Urothelium cell line (cell line): ENCODE measurements at places on chromosomes 7 and 10.

DNA sequence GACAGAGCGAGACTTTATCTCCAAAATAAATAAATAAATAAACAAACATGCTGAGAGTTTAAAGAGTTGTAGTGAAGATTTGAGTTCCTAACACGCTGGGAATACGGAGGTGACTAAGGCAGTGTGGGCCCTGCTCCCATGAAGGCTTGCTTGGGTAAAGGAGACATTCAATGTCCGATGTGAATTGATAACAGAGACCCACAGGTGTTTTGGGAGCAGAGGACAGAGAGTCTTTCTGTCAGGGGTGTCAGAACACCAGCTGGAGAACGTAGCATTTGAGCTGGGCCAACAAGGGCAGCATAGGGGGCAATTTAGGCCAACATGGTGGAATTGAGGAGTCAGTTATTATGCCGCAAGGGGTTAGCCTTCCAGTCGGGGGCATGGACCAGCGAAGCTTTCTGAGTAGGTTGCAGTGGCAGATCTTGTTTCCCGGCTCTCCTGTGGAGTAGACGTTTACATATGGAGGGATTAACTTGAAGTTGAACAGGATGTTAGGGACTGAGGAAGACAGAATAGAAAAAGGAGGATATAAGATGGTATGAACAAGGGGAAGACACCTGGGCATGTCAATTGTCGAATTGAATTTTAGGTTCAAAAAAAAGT is 5.6 kb downstream of the PROSER2 start:
- DNase-seq, result no peak

GRCh38 chr7:31705377-31705776 is 18.4 kb downstream of the PPP1R17 start:
- no peak for DNase-seq

DNA sequence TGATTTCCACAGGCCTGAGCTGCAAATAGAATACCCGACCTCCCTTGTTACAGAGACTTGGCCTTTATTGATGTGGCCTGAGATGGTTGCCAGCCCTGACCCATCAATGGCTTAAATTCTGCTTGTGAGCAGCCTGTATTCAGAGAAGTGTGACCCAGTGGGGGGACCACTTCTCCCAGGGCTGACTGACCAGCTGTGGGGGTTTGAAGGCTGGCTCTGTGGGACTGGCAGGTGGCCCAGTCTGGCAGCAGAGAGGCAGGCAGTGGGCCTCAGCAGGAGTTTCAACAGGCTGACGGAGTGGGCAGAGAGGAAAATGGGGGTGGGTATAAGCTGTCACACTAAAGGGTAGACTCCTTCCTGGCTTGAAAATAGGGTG is 12.2 kb upstream of the PPIF start:
- no peak for DNase-seq

DNA sequence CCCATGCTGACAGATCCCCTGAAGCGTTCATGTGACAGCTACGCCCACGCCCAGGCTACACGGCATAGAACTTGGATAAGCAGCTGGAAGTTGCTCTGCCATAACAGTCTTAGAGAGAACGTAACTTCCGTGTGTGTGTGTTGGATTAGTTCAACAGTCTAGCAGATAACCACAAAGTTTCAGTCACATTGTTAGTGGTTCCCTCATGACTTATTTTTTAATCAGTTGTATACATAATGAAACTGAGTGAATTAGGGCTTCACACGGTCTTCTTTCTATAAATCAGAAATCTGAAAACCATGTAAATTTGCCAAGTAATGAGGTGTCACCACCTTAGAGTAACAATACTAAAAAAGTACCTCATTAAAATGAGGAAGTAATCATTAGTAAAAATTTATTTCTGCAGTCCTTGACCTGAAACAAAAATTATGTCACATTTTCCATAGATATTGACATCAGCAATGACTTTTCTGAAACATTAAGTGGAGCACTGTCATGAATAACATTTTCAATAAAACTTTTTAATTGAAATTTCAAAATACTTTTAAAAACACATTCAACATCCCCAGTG is 21.7 kb upstream of the MACC1 start:
- no peak for DNase-seq

DNA sequence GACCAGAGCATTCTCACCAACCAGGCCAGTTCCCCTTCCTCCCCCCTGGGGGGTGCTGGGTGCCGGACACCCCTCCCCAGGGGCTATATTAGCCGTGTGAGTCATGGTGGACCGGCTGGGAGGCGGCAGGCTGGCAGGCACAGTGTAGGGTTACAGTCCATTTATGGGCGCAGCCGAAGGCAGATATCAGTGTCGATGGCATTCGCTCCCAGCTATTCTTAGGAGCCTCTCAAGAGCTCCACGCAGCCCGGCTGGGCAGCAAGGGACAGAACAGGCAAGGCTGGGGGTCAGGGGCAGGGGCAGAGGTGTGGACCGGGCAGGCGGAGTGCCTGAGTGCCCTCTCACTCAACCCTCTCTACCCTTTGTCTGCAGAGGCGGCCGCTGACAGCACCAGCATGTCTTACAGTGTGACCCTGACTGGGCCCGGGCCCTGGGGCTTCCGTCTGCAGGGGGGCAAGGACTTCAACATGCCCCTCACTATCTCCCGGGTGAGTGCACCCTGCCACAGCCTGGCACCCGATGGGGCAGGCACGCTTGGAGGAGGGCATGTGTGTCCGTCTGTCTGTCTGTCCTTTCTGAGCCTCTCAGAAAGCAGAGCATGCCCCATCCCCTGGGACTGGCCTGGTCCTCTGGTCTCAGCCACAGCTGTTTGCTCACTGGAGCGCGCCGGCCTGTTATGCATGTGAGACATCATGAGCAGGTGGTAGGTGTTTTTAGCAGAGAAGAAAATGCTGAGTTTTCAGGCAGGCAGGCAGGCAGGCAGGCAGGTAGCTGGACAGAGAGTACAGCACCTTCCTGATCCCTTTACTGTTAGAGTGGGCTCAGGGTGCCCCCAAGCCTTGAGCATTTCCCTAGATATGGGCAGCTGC is at the start of gene LDB3:
TSS of gene LDB3 (plus strand) at position 215 of the 869 bp plus-strand sequence. CDS start at position 396, 181 bp downstream.
- DNase-seq, result peak; percentile 47

DNA sequence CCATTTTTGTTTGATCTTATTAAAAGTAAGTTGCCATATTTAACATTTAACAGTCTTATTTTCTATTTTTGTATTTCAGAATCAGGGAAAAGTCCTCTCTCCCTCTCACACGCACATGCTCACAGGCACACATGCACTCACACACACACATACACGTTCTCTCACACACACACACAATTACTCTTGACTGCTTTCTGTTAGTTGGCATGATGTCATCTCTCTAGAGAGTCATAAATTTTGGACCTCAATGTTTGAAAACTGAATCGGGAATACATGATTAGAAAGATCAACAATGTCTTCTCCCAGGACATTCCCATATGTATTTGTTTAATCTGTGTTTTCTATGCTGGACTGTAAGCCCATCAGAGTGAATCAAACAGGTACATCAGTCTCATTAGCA is 165.7 kb upstream of the AHR start:
- DNase-seq, result no peak
